Kidney glomerular epithelial cell (primary cell): ENCODE measurements at places on chromosomes 11 and 22.

DNA sequence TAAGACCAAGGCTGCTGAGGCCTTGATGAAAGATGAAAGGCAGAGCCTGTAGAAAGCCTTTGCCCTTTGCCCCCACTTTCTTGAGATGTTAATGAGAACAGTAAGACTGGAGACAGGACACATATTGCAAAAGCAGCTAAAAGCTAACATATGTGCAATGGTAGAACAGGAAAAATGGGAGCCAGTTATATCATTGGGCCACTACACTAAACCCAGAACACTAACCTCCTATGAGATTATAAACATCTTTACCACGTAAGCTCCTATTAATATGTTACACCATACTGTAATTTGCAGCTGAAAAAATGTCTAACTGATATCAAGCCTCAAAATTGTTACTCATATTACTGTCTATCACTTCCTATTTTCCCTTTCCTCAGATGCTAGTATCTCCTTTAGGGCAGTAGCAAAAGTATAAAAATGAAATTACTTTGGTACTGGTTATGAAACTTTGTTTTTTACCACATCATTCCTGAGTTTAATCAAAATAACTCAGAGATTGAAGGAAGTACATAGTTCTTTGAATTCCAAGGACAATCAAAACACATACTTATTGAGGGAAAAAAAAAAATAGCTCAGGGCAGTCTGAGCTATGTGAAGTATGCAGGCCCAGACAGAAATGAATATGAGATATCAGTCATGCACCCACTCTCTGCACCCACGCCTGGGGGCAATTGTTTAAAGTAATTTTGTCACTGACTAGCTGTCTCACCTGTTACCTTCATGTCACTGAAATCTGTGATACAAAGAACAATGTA, 9.1 kb downstream of the HPS5 start:
- peak; percentile 49 for DNase-seq

GRCh38 chr11:15045891-15046290, 27.5 kb upstream of the CALCB start:
- no peak for DNase-seq

GRCh38 chr11:50037251-50037650, 4.6 kb downstream of the OR4C45 start:
- DNase-seq, result no peak

DNA sequence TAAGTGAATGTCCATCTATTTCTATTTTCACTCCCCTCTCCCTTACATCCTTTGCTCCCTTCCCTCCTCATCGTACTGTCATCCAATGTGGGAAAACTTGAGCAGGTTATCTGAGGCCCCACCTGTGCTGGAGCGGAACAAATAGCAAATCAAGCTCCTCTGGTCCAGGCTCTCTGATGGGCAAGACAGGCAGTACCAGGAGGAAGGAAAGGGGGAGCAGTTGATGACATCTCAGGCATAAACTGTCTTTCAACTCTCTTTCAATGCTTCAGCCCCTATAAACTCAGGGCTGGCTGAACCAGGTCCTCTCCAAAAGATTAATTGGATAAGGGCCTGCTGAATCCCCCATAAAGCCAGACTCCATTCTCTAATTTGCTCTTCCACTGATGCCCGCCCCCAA, 1.5 kb upstream of the CCKBR start:
- DNase-seq, result no peak

- no peak for DNase-seq
These were observed 38.3 kb downstream of the ATG13 start for GRCh38 chr11:46655631-46656030.

DNA sequence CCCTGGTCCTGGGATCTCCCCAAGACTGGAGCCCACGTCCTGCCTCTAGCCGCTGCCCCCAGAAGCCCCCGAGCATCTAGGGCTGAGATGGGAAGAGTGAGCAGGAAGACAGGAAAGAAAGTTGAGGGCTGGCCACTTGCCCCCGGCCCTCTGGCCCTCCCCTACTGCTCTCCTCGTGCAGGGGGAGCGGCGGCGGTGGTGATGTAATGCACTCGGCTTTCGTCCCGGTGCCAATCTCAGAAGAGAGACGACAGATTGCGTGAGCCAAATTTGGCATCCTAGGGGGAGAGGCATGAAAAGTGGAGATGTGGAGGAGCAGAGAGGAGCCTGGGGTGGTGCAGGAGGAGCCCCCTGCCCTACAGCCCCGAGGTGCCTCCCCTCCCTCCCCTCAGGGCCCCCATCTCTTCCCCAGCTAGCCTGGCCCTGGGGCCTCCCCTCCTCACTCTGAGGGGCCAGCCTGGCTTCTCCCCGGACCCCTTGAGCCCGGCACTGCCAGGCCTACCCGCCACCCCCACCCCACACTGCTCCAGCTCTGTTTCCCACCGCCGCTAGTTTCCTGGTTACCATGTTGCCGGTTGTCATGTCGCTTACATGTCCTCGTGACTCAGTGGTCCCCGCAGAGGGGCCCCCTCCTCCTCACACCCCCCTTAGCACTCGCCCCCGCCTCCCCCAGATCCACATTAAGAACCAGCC, 2.5 kb downstream of the KCNJ4 start:
- no peak for DNase-seq

DNA sequence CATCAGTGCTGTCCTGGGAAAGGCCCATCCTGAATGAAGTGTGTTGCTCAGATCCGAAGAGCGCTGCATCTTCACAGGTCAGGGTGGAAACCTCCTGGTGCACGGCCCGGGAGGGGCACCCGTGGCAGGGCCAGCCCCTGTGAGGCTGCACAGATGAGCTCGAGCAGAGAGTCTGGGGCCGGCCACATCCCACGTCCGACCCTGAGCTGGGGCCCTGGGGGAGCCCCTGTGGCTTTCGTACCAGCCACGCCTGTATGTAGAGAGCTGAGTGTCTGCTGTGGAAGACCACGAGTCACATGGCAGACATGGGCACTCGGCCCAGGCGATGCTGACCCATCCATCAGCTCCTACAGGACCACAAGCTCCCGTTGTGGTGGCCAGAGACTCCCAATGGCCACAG, 24.9 kb upstream of the SEPTIN5 start:
- DNase-seq, result no peak

GRCh38 chr11:9838961-9839360, 175.1 kb downstream of the SWAP70 start:
- DNase-seq, result no peak

- DNase-seq, result no peak
These were observed 63.9 kb downstream of the JAM3 start for GRCh38 chr11:134132808-134133207.

- DNase-seq, result peak; percentile 47
These were observed 10.5 kb downstream of the TOLLIP start for GRCh38 chr11:1298695-1299492.

DNA sequence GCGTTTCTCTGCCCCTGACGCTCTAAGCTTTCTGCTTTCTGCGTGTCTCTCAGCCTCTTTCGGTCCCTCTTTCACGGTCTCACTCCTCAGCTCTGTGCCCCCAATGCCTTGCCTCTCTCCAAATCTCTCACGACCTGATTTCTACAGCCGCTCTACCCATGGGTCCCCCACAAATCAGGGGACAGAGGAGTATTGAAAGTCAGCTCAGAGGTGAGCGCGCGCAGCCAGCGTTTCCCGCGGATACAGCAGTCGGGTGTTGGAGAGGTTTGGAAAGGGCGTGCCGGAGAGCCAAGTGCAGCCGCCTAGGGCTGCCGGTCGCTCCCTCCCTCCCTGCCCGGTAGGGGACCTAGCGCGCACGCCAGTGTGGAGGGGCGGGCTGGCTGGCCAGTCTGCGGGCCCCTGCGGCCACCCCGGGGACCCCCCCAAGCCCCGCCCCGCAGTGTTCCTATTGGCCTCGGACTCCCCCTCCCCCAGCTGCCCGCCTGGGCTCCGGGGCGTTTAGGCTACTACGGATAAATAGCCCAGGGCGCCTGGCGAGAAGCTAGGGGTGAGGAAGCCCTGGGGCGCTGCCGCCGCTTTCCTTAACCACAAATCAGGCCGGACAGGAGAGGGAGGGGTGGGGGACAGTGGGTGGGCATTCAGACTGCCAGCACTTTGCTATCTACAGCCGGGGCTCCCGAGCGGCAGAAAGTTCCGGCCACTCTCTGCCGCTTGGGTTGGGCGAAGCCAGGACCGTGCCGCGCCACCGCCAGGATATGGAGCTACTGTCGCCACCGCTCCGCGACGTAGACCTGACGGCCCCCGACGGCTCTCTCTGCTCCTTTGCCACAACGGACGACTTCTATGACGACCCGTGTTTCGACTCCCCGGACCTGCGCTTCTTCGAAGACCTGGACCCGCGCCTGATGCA, at the start of gene MYOD1:
Gene MYOD1 (plus strand): TSS at position 544 of the 910 bp plus-strand sequence. CDS start 212 bp downstream, at position 756.
- no peak for DNase-seq

DNA sequence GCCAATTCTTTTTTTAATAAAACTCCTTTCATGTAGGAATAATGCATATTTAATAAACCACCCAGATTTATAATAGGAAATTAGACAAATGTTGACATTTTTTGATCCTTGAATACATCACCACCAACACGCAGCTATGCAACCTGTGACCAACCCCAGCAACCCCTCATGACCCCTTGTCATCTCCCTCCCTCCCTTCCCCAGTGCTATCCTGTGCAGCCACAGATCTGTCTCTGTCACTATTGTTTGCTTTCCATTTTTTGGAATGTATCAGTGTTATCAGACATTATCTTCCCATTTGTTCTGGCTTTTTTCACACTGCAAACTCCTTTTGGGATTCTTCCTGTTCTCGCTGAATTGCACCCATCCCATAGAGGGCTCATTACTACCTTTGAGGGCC, 114.1 kb downstream of the VPREB1 start:
- DNase-seq, result no peak

DNA sequence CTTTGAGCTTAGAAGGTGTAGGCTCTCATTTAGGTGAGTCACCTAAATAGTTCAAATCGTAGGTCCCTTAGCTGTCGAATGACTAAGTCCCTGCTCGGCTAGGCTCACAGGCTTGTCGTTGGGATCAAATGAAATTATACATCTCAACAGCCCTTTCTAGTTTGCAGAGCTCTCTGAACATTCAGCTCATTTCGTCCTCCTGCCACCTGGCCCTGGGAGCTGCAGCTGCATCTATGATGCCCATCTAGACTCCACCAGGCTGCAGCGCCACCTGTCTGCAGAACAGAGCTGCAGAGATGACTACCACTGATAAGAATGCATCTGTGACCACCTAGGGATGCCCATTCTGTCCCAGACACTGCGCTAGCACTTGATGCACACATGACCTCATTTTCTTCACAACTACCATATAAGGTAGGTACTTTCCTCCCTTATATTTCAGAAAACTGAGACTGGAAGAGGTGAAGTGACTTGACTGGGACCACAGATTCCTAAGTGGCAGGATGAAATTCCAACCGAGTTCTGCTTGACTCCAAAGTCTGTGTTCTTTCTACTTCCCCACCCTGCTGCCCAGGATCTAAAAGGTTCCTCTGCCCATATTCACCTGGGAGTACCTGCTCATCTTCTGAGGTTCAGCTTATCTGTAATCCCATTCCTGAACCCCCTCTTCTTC, 141.1 kb upstream of the NARS2 start:
- DNase-seq, result peak; percentile 74

DNA sequence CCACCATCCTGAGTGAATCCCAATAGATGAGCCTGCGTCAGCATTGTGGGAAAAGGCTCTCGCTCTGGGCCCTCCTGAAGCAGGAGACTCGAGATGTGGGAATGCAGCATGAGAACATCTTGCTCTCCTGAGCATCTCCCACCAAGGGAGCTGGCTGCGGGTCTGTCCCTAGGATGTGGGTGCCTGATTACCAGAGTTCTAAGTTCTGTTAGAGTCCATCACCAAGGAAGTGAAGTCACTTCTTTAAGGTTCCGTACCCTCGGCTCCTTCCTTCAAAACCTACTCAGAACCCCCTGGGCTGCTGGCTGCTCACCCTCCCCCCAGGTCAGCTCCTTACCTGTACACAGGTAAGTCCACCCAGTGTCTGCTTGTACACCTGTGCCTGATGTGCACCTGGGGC, 100.5 kb upstream of the IGLL5 start:
- DNase-seq, result no peak

- DNase-seq, result no peak
These were observed 545 bp upstream of the ZDHHC13 start for GRCh38 chr11:19116276-19116970.

GRCh38 chr11:44630511-44631210, 65.2 kb downstream of the CD82 start:
- DNase-seq, result no peak

GRCh38 chr11:96260532-96260931, 82.5 kb downstream of the MAML2 start:
- DNase-seq, result no peak

DNA sequence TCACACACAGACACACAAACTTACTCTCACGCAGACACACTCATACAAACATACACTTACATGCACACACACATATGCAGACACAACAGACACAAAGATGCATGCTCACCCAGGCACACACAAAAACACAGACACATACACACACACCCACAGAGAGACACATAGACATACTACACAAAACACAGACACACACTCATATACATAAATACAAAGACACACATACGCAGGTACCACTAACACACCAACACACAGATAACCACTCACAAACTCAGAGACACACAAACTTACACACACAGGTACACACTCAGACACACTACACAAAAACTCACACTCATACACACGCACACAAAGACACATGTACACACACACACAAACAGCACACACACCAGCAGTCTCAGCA, 22.4 kb downstream of the VWCE start:
- no peak for DNase-seq

- no peak for DNase-seq
These were observed 58.6 kb downstream of the MICAL3 start for GRCh38 chr22:17965538-17966402.

DNA sequence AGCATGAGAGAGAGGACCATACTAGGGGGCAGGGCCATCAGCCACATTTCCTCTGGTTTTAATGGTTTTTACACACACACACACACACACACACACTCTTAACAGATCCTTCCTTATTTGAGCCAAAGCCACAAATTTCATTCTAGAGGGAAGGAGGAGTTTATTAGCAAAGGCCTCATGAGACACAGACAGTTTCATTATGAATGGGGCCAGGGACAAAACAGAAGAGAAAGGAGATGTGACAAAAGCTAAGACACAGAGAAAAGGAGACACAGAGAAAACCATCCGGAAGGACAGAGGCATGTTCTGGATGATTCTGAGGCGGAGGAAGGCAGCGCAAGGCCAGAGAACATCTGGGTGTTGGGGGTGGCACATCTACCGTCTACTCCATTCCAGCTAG, 32.2 kb upstream of the ARFGAP3 start:
- no peak for DNase-seq

- DNase-seq, result peak; percentile 42
These were observed 70.7 kb upstream of the AKIP1 start for GRCh38 chr11:8839957-8840945.

- no peak for DNase-seq
These were observed 17.4 kb downstream of the LIMK2 start for GRCh38 chr22:31229402-31230079.

GRCh38 chr11:26778000-26778757, 56.3 kb upstream of the SLC5A12 start:
- peak; percentile 42 for DNase-seq

DNA sequence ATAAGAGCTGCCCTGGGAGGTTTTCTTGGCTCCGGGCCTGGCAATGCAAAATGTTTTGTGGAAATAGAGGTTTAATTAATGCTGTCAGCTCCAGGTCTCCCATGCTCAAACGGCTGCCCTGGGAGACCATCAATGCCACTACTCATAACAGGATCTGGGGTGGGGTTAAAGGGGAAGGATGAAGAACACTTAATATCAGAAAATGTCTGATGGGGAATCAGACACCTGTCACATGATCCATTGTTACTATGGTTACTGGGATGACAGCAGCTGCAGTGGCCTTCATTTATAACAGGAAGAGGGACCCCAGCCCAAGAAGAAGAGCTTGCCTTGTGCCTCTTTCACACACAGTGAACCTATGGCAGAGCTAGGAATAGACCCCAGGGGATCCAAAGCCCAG, 2.2 kb upstream of the SYT13 start:
- no peak for DNase-seq
